ENCODE measurements at places on chromosomes 7 and 10.

DNA sequence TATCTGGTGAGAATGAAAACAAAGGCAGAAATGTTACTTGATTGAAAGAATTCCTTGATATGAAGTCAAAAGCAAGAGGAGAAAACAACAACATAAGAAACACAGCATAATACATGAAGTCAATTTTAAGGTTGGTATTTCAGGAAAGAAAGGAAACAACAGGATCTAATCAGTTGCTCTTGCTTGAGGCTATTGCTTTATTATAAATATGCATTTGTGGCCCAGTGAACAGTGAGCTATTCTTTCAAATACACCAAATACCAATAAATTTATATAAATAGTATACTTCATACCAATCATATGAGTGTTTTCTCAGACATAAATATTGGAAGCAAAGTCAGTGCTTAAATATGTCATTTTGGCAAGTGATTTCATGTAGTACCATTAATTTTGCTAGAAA, 806.6 kb downstream of the NXPH1 start:
- no peak for DNase-seq

GRCh38 chr7:36391436-36392198, 2.0 kb downstream of the ANLN start:
- no peak for DNase-seq

DNA sequence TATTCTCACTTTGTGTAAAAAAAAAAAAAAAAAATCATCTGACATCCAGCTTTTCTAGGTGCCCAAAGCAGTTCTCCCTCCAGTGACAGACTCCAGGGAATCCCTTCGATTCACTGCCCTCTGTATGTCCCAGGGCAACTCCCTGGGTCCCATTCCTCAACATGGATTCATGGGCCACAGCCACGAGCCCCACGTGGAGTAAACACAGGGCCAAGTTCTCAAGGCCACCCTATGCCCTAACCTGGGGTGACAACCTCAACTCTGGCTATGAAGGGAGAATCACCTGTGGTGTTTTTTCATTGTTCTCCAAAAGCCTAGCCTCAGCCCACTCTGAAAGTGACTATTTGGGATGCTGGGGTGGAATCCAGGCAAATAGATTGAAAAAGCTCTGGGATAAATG, 3.4 kb downstream of the BNIP3 start:
- DNase-seq, result no peak

- DNase-seq, result no peak
Measured at GRCh38 chr10:100803492-100803891, 58.1 kb downstream of the PAX2 start.

DNA sequence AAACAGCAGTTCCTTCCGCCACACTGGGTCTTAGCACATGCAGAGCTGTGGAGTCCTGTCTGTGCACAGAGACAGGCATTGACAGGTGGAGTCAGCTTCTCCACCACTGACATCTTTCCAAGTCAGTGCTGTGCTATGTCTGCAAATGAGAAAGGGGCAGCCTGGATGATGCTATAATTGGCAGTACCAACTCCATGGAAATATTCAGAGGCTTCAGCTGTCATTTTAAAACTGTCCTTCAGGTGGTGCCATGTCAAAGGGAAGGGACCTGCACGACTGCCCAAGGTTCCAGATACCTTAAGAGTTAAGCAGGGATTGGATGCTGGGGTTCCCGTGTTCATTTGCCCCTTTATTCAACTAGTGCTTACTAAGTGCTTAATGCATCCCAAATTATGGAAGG, 258.0 kb upstream of the PRKCQ start:
- no peak for DNase-seq

DNA sequence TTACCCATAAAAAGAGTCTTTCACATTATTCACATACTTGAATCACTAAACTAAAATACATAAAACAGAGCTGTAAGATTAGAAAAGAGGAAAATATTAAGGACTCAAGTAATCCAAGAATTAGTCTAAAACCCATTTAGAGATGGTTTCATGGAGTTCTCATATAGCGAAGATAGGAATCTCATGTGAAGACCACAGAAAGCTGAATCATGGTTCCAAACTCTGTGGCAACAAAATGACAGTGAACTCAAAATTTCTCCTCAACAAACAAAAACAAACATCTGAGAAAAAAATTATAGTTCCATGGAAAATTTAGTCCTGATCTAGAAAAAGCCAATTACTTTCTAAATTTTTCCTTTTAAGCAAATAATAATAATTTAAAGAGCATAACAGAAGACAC, 34.6 kb downstream of the BAZ1B start:
- DNase-seq, result no peak

DNA sequence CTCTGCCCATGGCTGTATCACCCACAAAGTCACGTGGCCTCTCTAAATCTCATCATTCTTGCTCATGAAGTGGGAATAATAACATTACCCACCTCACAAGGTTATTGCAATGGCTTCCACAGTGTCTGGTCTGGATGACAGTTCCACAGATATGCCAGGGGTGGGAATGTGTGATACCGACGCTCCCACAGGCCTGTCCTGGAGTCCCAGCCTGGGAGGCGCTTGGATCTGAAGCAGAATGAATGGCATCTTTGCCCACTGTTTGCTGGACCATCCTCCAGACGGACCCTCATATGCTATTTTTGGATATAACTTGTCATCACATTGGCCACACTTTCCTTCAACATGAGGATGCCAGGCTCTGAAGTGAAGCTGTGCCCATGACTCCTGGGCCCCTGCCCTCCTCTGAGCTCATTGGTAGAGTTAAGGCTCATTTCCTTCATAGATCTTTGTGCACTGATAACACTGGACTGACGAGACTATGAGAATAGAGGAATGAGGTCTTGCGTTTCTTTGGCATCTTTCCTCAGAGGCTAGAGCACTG, 279.8 kb upstream of the ZNF32 start:
- DNase-seq, result no peak

GRCh38 chr10:42836771-42837468, 54.3 kb downstream of the BMS1 start:
- no peak for DNase-seq

- no peak for DNase-seq
Measured at GRCh38 chr10:72704117-72704516, 12.2 kb downstream of the MCU start.

DNA sequence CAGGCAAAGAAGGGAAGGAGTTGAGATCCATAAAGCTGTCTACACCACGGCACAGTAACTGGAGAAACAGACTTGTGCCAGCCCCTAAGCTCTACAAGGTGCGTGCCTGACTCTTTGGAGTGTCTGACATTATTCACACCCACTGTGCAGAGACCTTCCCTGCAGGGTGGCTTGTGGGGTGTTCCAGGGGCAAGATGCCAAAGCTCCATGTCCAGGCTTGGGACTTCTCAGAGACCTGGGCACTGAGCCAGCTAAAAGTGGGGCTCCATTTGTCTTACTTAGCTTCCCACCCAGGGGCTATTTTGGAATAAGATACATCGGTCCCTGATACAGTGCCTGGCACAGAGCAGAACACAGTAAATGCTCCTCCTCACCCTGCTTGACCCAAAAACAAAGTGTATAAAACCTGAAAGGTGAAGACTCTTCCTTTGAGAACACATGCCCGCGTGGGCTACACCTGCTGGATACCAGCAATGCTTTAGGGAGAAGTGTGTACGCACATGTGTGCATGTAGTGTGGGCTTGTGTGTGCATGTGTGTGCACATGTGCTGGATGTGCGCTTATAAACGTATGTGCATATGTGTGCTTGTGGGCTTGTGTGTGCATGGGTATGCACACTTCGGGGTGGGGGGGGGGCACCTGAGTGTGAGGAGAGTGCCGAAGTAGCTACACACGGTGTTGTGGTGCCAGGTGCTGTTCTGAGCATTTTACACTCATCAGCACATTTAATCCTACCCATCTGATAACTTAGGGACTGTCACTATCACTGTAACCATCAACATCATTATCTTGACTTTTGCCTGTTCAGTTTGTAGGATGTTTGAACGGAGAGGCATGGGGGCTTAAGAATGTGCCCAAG, 143.0 kb downstream of the ARHGAP22 start:
- no peak for DNase-seq

GRCh38 chr7:30977222-30977621, 13.5 kb downstream of the GHRHR start:
- no peak for DNase-seq

DNA sequence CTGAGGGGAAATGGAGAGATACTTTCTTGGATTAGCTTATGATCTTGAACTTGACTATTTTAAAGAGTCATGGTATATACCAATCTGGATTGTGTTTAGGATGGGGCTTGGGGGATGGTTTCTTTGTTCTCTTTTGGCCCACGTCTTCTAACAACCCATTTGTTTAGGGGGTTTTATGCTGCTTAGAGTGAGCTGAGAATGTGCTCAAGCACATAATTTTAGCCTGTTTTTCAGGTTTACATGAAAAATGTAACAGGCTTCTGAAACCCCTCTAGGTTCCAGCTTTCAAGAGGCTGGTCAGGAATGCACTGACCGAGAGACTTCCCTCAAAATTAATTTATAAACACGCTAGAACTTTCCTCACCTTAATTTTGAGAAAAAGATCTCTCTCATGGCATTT, 94.3 kb downstream of the AUTS2 start:
- no peak for DNase-seq

DNA sequence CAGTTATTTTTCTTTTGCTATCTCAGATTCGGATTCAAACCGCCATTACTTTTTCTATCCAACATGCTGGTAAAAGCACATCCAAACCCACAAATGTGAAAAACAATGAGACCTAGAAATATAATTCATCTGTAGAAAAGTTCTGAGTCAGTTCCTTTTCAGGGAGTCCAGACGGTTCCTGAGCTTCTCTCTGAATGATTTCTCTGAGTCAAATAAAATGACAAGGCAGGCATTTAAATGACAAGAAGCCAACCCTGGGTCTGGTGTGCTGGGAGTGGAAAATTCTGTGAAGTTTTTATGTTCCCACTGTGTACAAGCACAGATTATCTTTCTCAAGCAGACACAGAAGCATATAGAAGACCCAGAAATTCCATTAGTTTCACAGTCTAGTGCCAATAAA, 96.3 kb upstream of the ANKRD1 start:
- no peak for DNase-seq

DNA sequence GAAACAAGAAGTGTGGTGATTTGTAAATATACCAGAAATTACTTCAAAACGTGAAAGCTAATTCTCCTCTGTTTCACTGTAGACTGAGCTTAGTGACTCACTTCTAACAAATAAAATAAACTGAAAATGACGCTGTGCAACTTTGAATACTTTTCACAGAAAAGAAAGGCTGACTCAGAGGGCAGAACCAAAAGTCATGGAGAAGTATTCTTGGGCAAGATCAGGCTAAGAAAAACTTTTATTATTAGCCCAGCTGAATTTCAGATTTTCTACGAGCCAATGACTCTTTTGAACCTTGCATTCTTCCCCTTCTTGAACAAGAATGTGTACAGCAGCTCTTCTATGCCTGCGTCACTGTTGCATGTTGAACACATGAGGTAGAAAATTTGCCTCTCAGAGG, 527.3 kb upstream of the GHITM start:
- DNase-seq, result no peak

DNA sequence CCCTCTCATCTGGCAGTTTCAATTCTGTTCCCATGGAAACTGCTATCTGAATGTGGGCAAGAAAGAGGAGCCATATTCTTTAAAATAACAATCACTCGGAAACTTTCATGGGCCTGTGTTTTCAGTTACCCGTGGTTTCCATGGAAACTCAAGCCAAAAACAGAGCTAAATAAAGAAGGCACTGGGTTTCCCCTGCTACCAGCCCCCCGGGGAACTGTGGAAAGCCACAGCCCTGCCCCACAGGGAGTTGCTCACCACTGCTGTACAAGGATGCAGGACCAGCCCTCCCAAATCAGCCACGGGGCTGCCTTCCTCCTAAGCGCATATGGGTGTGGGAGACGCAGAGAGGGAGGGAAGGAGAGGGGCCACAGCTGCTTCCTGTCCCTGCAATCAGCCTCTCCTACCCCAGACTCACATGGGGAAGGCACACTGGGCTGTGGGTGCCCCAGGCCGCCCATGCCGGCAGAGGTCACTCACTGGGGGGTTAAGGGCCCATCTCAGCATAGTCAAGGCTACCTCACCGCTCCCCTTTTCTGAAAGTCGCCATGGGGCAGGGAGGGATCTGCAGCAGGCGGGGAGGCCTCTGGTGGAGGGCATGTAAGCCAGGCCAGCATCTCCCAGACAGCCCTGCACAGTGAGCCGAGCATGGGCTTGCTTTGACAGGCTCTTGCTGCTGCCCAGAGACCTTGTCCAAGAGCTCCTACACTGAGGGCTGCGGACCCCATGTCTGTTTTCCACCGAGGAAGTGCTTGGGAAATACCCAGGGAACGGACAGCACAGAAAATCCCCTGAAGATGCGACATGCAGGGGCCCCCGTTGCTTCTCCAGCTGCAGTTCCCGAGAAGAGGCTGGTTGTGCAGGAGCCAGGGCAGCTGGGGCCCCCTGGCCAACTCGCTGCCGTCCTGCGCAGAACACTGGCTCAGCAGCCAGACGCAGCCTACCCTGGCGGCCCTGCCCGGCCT, 157.3 kb upstream of the PPP2R2D start:
- no peak for DNase-seq

- no peak for DNase-seq
Measured at GRCh38 chr7:128775744-128776474, at the start of gene OPN1SW. OPN1SW (minus strand) TSS chr7:128775794; CDS start chr7:128775781, 13 bp downstream.

GRCh38 chr10:78829565-78829964, 239.2 kb upstream of the ZMIZ1 start:
- no peak for DNase-seq

- no peak for DNase-seq
Measured at GRCh38 chr7:30502470-30503251, 2.0 kb downstream of the GGCT start.

DNA sequence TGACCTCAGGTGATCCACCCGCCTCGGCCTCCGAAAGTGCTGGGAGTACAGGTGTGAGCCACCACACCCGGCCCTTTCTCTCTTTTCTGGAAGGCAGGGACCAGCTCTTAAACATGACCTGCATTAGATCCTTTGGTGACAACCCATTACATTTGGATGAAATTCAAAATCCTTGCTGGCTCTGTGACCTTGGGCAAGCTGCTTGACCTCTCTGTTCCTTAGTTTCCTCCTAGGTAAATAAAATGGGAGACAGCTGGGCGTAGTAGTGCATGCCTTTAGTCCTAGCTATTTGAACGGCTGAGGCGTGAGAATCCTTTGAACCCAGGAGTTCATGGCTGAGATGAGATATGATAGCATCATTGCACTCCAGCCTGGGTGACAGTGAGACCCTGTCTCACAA, 23.7 kb downstream of the LDB1 start:
- DNase-seq, result no peak

- no peak for DNase-seq
Measured at GRCh38 chr10:130440494-130440893, 304.3 kb downstream of the GLRX3 start.

GRCh38 chr10:130864961-130865818, 446.3 kb downstream of the TCERG1L start:
- no peak for DNase-seq

DNA sequence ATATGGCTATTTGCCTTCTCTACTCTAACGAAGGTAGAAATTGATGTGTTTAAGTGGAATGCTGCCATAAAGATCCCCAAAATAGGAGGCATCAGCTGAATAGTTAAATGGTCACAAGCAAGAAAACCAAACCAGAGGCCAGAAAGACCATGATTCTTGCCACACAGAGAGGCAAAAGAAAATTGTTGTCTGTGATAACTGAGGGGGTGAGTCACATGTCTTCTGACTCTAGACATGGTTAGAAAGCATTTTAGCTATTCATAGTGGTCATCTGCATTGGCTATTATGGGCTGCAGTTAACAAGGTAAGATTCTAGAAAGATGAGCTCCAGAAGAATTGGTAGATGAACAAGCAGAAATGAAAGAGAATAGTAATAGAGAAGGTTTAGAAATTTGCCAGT, 361.4 kb upstream of the NPSR1 start:
- no peak for DNase-seq

- DNase-seq, result no peak
Measured at GRCh38 chr7:33452805-33453502, 323.6 kb downstream of the BBS9 start.
